ENCODE measurements at places on chromosomes 7 and 10.

DNA sequence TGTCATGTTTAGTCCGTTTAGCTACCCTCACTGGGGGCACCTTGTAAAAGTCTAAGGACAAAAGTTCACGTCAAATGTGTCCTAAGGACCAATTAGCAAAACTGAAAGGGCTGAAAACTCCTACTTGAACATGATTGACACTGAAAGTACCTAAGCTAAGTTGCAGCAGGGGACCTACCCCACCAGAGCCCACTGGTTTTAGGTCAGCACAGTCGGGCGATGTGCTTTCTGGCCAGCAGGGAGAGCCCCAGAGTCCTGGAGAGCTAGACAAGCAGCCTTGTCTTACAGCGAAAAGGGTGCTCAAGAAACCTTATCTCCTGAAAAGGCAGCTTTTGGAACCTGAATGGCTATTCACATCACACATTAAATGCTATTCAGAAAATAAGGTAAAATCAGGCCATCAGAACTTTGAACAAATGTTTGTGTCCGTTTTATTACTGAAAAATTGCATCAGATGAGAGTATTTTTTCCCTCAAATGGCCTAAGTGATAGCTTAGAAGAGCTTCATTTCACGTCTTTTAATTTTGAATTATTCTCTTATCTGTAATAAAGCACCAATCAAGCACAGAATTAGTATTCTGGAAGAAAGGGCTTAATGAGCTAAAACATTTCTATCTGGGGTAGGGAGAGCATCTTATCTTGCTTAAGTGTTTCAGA, 52.2 kb upstream of the MKI67 start:
- peak; percentile 45 for DNase-seq

- DNase-seq: no peak
These were observed 448.2 kb downstream of the GRID1 start for GRCh38 chr10:85918371-85918770.

DNA sequence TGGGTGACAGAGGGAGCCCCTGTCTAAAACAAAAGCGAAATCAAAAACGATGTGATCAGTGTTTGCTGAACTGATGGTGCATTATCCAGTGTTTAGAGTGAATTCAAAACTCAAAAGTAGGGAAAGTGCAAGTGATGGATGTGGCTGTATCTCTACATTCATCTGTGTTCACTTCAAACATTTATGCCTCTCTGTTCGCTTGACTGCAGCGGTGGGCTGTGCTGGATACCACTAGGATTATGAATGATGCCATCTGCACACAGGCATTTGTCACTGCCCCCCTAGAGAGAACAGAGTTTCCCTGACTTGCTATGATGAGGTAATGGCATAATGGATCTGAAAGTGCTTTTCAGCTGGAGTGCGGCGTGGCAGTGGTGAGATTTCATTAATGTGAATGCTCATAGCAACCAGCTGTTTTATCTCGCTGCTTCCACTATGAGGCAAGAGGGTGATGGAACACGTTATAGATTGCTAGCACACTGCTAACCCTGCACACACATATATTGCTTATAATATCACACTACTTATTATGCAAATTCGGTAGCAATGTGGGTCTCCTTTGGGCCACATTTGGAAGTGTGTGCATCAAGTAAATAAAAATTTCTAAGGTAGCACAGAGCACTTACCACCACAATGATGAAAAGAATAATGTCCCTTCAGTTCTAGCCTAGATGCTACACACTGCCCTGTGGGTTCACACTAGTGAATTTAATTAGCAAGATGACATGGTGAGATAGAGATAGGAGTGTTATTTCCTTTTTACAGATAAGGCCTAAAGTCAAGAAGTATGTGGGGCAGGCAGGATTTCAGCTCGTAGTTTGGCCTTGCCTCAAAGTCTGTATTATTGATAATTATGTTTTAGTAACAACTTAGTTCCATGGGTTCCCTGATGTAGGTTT, 164.7 kb downstream of the CAMK1D start:
- no peak for DNase-seq

- DNase-seq: no peak
These were observed 533.1 kb downstream of the KCNMA1 start for GRCh38 chr10:77104459-77104980.

DNA sequence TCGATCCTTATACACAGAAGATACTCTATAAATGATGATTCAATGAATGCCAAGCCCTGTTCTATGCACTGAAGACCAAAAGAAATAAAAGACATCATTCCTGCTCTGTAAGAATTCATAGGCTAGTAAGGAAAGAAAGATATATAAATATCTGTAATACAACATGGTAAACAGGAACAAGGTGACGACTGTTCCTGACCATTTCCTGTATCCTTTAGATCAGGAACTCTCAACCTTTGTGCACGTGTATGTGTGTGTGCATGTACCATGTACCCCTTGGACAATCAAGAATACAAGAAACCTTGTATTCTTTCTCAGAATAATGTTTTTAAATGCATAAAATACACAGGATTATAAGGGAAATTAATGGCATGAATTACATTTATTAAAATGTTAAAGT, 7.3 kb upstream of the HK1 start:
- no peak for DNase-seq

DNA sequence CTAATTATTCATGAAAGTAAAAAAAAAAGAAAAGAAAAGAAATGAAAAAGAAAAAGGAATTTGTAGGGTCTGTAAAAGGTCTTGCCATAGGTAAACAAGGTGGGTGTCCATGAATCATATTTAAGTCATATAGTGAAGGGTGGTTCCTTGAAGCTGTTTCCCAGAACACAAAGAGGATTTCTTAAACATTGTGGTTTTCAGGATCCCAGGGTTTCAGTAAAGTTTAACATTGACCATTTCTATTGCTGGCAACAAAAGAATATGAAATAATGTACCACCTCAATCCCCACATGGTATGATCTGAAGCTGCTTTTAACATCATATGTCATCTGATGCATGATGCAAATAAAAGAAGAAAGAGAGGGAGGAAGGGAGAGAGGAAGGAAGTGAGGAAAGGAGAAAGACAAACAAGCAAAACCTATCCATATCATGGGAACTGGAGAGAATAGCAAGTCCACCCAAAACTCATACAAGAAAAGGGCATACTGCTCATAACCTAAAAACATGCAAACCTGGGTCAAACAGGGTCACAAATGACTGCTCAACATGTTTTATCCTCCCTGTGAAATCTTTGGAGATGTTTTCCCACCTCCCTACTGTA, 663.5 kb downstream of the SORCS1 start:
- DNase-seq: no peak

GRCh38 chr10:31179091-31179680, 139.8 kb upstream of the ZEB1 start:
- DNase-seq: no peak

- no peak for DNase-seq
These were observed 33.9 kb downstream of the STRIP2 start for GRCh38 chr7:129468087-129468486.

GRCh38 chr10:33331379-33331694, 3.1 kb downstream of the NRP1 start:
- DNase-seq: no peak

- no peak for DNase-seq
These were observed 104.6 kb downstream of the FOXP2 start for GRCh38 chr7:114519240-114519639.

- peak; percentile 59 for DNase-seq
These were observed 99.9 kb downstream of the CUBN start for GRCh38 chr10:17029581-17030271.

DNA sequence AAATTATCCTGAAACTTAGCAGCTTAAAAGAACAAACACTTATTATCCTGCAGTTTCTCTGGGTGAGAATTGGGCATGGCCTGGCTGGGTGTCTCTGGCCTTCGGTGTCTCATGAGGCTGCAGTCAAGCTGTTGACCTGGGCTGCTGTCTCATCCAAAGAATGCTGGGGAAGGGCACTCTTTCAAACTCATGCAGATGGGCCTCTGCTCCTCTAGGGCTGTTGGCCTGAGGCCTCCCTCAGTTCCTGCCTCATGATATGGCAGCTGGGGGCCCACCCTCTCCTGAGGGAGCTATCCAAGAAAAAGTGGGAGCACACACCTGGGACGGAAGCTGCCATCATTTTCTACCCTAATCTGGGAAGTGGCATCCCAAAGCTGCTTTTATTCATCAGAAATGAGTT, 43.6 kb downstream of the DRGX start:
- DNase-seq: no peak

DNA sequence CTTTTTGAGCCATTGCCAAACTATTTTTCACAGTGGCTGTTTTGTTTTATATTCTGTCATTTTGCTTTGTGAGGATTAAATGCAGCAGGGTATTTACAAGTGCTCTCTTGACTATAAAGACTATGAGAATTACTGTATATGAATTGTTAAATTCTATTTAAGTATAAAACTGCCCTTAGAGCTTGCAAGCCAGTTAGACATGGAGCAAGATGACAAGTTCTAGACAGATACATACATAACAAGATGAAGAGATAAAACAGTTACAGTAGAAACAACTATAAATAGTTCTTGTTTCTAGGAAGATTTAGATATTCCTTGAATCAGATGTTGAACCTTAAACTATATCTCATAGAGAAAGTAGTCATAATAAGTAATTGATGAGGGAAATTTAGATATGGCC, 60.6 kb downstream of the DNAH11 start:
- DNase-seq: no peak

GRCh38 chr7:17512181-17512675, 213.8 kb downstream of the AHR start:
- DNase-seq: no peak

DNA sequence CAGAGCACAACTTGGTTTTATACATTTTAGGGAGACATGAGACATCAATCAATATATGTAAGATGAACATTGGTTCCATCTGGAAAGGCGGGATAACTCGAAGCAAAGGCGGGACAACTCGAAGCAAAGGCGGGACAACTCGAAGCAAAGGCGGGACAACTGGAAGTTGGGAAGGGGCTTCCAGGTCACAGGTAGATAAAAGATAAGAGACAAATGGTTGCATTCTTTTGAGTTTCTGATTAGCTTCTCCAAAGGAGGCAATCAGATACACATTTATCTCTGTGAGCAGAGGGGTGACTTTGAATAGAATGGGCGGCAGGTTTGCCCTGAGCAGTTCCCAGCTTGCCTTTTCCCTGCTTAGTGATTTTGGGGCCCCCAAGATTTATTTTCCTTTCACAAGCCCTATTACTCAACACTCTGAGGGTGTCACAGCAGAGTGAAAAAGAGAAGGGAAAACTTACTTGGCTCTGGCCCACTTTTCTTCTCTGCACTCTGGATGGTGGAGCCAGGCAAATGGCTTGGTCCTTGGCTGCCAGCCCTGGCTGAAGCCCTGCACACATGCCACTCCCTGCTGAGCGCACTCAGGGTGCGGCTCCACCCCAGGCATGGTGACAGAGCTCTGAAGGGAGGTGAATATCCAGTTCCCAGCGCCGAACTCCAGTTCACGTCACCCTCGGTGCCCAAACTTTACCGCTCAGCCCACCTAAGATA, 46.7 kb downstream of the PARD3 start:
- no peak for DNase-seq

- no peak for DNase-seq
These were observed 576.6 kb upstream of the SORCS1 start for GRCh38 chr10:107740962-107741690.

DNA sequence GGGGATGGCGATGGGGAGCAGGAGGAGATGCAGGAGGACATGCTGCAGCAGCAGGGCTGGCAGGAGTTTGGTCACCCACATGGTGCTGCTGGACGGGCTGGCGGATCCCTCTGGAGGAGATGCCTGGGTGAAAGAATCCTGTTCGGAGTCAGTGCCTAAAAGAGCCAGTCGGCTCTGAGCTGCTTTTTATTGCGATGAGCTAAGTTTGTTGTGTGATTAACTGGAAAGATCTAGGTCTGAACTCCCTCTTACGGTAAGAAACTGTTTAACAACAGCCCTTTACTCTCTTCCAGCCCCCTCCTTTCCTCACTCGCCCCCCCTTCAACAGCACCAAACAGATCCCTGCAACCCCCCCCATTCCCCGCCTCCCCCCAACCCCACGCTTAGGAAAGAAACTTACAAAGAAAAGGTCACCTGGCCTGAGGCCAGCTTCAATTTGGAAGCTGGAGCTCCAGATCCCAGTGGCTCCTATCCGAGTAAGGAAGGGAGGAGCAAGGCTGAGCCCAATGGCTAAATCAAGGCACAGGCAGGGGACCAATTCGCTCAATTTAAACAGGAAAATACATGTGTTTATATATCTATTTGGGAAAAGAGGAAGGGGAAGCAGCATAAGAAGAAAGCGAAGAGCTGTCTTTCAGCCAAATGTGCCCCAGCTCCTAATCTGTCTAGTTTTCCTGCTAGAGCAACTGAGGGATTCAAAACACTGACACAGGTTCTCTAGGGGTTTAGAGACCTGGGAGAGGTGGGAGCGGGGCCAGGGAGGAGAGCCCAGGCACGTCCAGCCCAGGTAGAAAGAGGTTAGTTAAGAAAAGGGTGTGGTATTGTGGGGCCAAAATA, at the start of gene HGF:
HGF (minus strand) TSS at position 157 of the 837 bp plus-strand sequence; CDS start at position 81, 76 bp downstream.
- DNase-seq: no peak

DNA sequence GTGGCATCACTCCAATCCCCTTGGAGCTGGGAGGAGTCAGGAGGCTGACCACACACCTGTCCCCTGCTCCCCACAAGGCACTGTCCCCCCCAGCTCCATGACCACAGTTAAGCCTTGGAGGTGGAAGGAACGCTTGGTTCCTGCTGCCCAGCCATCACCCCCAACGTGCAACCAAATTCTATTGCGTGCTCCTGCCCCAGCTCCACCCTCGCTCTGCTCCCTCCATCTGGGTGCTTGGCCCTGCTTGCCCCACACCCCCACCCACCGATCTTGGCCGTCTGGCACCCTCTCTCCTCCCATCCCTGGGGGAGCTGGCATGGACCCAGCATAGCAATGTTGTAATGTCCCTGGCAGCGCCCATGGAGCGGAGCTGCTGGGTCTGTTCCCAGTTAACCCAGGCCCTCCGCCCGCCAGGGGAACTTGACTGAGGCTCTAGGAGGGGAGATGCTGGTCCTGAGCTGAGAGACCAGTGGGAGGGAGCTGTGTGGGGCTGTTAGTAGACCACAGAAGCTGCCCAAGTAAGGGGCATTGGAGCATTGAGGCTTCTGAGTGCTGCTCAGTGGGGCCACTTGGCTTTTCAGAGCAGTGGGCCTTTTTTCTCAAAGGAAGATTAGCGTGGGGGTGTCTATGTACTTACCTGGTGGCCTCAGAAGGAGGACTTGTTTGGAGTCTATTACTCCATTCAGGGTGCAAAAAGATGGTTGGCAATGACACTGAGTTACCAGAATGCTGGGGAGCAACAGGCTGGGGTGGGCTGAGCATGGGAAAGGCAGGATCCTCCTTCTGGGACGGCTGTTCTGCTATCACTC, 1.1 kb downstream of the EPHB6 start:
- DNase-seq: no peak

DNA sequence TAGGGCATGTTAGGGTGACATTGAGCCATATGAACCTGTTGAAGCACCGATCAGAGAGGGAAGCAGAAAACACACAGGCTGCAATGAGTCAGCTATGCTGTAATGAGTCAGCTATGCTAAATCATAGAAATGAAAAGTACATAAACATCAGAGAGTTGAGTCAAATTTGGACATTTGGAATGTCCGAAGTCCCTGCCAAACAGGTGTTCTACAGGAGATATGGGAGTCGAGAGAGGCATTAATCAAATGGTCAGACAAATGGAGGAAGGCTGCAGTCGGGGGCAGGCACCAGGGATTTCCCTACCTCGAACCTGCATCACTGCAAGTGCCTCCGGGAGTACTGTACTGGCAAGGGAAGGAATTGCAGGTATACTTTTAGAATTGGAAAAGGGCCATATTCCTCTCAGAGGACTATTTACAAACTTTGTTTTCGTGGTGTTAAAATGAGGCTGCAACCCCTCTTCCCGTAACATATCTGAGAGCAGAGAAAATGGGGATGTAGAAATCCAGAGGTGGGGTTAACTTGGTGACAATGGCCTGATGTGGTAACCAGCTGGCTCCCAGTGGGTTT, 8.8 kb upstream of the ZC3HAV1 start:
- no peak for DNase-seq

Measured in T-cell (primary cell).